Bronchus fibroblast of lung (primary cell): ENCODE measurements at places on chromosomes 6 and 20. TPM values are rescaled to one million over a fixed set of nuclear protein-coding genes. Genes with fewer than 3 reads are reported as not detected.

The CCHCR1 gene
- total RNA-seq, result 19.9 and 23.9 TPM in 2 replicates

The VNN1 gene
- total RNA-seq, result under 0.01 TPM in 1 of 2 replicates, not detected in the other

The ARFGEF3 gene
- total RNA-seq, result under 0.01 TPM in 2 replicates

The EPPIN gene
- total RNA-seq, result not detected in 2 replicates

The RAB22A gene
- 7.1 and 8.1 TPM in 2 replicates for total RNA-seq

The FKBP1C gene
- total RNA-seq, result under 0.01 TPM in 1 of 2 replicates, not detected in the other

The DAAM2 gene
- 7.9 TPM in 2 replicates for total RNA-seq

The SCUBE3 gene
- total RNA-seq, result 0.17 and 0.30 TPM in 2 replicates

The RBM24 gene
- 1.8 and 3.1 TPM in 2 replicates for total RNA-seq

The KCNG1 gene
- total RNA-seq, result 51.0 and 58.0 TPM in 2 replicates

The CST9L gene
- not detected in 2 replicates for total RNA-seq

The MAK gene
- 0.15 TPM in 1 of 2 replicates, not detected in the other for total RNA-seq

The MLN gene
- not detected in 2 replicates for total RNA-seq

The HTR1E gene
- total RNA-seq, result not detected in 2 replicates

The FAM209B gene
- not detected in 2 replicates for total RNA-seq

The VSTM2L gene
- total RNA-seq, result 1.5 and 3.0 TPM in 2 replicates

The C6orf163 gene
- total RNA-seq, result 0.34 and 0.74 TPM in 2 replicates

The BTN1A1 gene
- total RNA-seq, result not detected in 2 replicates

The CDH26 gene
- 0.15 TPM in 1 of 2 replicates, not detected in the other for total RNA-seq

The SLC22A16 gene
- 0.15 and 0.17 TPM in 2 replicates for total RNA-seq

The SNTA1 gene
- total RNA-seq, result 16.8 and 16.9 TPM in 2 replicates

The DEFB121 gene
- total RNA-seq, result not detected in 2 replicates

The DEFB132 gene
- not detected in 2 replicates for total RNA-seq

The CHRNA4 gene
- not detected in 2 replicates for total RNA-seq

The OPN5 gene
- not detected in 2 replicates for total RNA-seq

The MYL9 gene
- 54.1 and 78.6 TPM in 2 replicates for total RNA-seq

The OLIG3 gene
- total RNA-seq, result not detected in 2 replicates

The ACTL10 gene
- total RNA-seq, result 2.0 and 2.1 TPM in 2 replicates

The TP53TG5 gene
- total RNA-seq, result not detected in 2 replicates

The MEP1A gene
- not detected in 2 replicates for total RNA-seq

The DEF6 gene
- 3.0 and 4.0 TPM in 2 replicates for total RNA-seq

The HDGFL1 gene
- total RNA-seq, result not detected in 2 replicates

The MATN4 gene
- not detected in 2 replicates for total RNA-seq

The RUNX2 gene
- 8.6 and 9.2 TPM in 2 replicates for total RNA-seq

The ULBP1 gene
- 3.6 and 4.0 TPM in 2 replicates for total RNA-seq

The THEMIS gene
- under 0.01 TPM in 1 of 2 replicates, not detected in the other for total RNA-seq

The TRAPPC3L gene
- total RNA-seq, result not detected in 2 replicates

The OVOL2 gene
- not detected in 2 replicates for total RNA-seq

The GABRR2 gene
- total RNA-seq, result 0.34 TPM in 1 of 2 replicates, not detected in the other

The ADAM33 gene
- total RNA-seq, result 14.7 and 15.3 TPM in 2 replicates

The EPB41L1 gene
- 7.9 and 11.1 TPM in 2 replicates for total RNA-seq

The PTCRA gene
- not detected in 2 replicates for total RNA-seq

The ZFP64 gene
- 23.5 and 27.9 TPM in 2 replicates for total RNA-seq

The ZHX3 gene
- 19.0 and 21.2 TPM in 2 replicates for total RNA-seq

The PGC gene
- total RNA-seq, result not detected in 2 replicates

The GPRC6A gene
- not detected in 2 replicates for total RNA-seq

The HMGA1 gene
- 1,203 and 1,282 TPM in 2 replicates for total RNA-seq

The SLC35F1 gene
- total RNA-seq, result under 0.01 and 0.15 TPM in 2 replicates

The IL20RA gene
- 0.17 and 0.45 TPM in 2 replicates for total RNA-seq

The ECT2L gene
- total RNA-seq, result not detected in 2 replicates

The MTHFD1L gene
- total RNA-seq, result 42.2 and 48.0 TPM in 2 replicates

The AKAP12 gene
- 43.4 and 54.5 TPM in 2 replicates for total RNA-seq

The DOK5 gene
- total RNA-seq, result 7.2 and 9.8 TPM in 2 replicates

The CAP2 gene
- total RNA-seq, result 2.7 and 2.9 TPM in 2 replicates

The CFAP206 gene
- 0.15 and 0.17 TPM in 2 replicates for total RNA-seq

The PREP gene
- total RNA-seq, result 14.0 and 15.5 TPM in 2 replicates

The ALDH5A1 gene
- total RNA-seq, result 0.15 and 0.17 TPM in 2 replicates
